H4 (cell line): ENCODE measurements at places on chromosomes 11 and 22. TPM values are rescaled to one million over a fixed set of nuclear protein-coding genes. Genes with fewer than 3 reads are reported as not detected.

OR4D5 gene
- total RNA-seq, result not detected in 2 replicates

DNA sequence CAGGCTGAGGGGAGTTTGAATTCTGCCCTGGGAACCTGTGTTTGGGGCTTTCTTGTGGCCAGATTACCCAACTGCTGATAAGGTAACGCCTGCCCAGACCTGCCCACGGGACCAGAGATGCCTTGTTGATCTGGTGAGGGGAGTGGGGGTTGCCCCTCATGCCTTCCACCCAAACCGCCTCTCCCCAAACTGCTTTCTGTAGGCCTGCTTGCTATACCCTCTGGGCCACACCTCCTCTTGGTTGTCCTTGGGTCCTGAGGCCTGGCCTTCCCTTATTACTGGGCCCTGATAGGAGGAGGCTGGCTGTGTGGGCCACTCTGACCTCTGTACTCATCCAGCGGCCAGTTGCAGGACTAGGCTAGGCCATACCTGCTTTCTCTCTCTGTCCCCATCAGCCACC is 3.4 kb downstream of the P2RY2 start:
- no peak for DNase-seq

DDI1 gene
- not detected in 2 replicates for total RNA-seq

DNA sequence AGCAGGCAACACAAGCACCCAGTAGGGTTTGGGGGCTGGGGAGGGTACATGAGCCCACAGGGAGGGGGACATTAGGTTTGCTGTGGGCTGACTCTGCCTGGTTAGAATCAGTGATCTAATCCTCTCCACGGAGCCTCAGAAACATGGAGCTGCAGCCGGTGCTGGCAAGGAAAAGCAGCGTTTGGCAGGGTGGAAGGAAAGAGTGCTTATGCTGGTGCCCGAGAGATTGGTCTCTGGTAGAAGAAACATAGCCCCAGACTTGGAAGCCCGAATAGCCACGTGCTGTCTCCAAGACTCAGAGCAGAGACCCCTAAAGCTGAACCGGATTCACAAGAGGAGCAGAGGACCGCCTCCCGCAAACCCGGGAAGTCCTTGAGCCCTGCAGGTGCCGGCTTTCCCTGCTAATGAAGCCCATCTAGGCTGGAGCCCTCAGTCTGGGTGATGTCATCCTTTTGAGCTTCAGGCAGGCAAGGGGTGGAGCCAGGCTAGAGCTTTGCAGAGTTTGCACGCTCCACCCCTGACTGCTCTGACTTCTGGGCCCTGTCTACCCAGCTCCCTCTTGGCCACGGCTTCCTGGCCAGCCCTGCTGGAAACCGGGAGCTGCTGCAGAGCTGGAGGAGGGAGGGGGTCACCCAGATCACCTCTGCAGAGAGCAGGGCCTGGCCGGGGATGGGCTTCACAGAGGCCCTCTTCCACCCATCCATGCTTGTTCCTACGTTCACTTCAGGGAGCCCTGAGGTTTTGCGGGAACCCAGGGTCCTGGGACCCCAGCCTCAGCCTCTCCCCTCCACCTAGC is 35.0 kb upstream of the JAM3 start:
- peak; percentile 91 for DNase-seq

- no peak for DNase-seq
Observed at GRCh38 chr11:118049771-118050170, 27.1 kb upstream of the TMPRSS4 start.

DNA sequence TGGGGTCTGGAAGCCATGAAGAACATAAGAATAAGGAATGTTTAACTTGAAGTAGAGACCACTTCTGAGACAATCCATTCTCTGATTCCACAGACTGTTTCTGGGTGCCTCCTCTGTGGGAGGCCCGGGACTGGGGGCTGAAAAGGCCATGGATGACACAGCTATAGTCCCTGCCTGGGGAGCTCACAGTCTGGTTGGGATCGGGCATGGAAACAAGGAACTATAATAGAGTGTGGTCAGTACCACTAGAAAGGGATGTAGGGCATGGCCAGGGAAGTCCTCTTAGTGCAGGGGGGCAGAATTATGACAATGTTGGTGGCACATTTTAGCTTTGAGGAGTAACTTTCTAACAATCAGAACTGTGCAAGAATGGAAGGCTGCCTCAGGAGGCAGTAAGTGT is 9.2 kb upstream of the KCNE3 start:
- DNase-seq, result no peak

USP35 gene
- 1.5 and 1.7 TPM in 2 replicates for total RNA-seq

DNA sequence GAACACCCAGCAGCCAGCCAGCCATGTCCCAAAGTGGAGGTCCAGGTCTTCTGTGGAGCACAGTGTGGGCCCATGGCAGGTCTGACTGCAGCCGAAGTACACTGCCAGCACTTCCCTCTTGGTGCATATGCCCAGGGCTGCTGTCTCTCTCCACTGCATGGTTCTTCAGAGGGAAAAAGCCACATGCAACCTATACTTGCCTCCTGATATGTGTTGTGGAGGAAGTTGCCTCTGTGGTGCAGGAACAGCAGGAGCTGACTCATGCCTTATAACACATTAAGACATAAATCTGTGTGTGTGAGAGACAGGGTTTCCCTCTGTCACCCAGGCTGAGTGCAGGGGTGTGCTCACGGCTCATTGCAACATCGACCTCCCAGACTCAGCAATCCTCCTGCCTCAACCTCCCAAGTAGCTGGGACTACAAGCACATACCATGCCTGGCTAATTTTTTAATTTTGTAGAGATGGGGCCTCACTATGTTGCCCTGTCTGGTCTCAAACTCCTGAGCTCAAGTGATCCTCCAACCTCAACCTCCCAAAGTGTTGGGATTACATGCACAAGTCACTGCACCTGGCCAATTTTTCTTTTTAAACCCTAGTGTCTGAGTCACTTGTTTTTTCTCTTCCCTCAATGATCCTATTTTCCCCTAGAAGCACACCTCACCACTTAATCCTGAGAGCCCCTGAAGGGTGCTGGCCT is 98.8 kb downstream of the MPPED2 start:
- peak; percentile 72 for DNase-seq

- peak; percentile 33 for DNase-seq
Observed at GRCh38 chr22:28029201-28029948, 110.3 kb upstream of the PITPNB start.

TRAF6 gene
- total RNA-seq, result 8.8 and 9.1 TPM in 2 replicates

TTC28 gene
- under 0.01 and 0.23 TPM in 2 replicates for total RNA-seq

DNA sequence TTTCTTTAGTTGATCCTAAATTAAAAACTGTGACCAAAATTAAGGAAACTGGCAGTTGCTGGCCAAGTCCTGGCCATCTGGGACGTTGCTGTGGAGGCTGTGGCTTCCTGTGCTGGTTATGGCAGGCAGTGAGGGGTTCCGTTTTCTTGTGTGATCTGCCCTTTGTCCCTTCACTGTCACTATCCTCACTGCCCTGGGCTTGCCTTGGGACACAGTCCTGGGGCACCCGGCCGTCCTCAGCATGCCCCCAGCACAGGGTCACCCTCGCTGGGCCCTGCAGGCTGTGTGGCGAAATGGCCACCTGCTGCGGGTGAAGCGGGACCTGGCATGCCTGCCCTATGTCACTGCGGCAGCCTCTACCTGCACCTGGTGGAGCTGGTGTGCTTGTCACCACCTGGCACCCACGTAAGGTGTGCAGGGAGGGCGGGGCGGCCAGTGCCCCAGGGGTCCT is 52.5 kb upstream of the SLC22A12 start:
- no peak for DNase-seq

CDC42BPG gene
- total RNA-seq, result 0.02 TPM in 1 of 2 replicates, not detected in the other

DNA sequence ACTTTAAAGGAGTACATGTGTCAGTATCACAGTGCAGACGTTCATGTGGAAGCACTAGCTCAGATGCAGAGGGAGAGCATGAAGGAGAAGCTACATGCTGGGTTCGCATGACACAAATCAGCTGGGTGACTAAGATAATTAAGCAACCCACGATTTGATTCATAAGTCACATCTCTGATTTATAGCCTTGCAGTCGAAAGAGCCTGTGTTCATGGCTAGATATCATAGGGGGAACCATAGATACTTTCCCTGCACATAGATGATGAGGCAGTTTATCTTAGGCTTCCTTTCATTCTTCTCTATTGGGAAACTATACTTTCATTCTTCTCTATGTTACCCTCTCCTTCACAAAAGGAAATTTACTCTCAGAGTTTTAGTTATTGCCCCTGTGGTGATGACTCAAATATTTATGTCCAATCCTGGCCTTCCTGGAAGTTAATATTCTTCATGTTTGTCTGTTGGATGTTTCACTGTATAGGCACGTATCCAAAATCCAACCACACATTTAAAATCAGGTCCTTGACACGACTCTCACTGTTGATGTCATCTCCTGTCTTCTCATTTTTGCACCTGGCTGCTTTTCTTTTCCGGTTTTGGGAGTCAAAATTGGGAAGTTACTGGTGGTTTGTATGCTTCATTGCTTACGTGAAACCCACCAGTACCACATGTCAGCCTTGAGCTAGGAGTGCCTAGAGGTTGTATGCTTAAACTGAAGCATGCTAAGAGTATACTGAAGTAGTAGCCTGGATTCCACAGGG is 56.3 kb upstream of the SLC5A12 start:
- DNase-seq, result peak; percentile 43

NAV2 gene
- total RNA-seq, result 0.76 and 1.8 TPM in 2 replicates

TRIM49D1 gene
- not detected in 2 replicates for total RNA-seq

DNA sequence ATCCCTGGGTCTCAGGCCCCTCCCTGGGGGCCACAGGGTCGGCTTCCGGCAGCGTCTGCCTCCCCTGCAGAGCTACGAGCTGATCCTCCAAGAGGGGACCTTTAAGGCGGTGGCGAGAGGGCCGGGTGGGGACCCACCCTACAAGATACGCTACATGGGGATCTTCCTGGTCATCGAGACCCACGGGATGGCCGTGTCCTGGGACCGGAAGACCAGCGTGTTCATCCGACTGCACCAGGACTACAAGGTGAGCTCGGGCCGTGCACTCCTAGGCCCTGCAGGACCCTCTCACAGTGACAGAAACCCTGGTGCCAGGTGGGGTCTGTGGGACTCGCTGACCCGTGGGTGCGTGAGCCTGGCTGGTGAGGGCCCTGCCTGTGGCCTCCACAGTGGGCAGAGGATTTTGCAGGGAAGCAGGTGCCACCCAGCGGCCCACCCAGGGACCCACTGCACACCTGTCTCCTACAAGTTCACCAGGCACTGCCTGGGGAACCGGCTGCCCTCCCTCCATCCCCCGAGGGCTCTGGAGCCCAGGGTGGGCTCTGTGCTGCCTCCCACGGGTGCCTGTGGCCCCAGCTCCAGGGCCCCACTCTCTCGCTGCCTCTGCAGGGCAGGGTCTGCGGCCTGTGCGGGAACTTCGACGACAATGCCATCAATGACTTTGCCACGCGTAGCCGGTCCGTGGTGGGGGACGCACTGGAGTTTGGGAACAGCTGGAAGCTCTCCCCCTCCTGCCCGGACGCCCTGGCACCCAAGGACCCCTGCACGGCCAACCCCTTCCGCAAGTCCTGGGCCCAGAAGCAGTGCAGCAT is 13.7 kb downstream of the MUC5B start:
- no peak for DNase-seq

MS4A12 gene
- total RNA-seq, result not detected in 2 replicates

DNA sequence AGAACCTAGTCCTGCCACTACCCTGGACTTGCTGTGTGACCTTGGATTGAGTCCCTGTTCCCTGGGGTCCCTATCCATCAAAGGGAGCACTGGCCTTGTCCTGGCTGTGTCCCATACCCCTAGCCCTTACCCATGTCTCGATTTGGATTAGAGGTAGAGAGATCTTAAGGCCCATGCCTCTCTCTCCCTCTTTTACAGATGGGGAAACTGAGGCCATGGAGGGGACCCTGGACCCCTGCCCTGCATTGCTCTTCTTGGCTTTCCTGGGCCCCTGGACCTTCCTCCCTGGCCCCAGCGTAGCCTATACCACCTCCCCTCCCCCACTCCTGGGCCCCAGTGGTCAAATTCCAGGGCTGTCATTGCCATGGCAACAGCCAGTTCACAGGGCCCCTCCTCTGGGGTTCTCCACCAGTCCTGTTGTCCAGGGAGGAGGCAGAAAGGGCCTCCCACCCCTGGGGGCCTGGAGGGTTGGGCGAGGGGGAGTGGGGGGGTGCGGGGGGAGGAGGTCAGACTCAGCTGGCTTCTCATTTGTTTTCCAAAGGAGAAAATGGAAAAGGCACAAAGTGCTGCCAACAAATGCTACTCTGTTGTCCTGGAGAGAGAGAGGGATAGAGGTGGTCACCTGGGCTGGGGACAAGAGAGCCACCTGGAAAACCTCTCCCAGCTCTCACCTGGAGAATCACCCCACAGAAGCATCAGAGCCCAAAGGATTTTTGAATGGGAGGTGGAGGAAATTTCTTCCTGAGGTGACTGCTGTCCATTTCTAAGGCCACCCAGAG is 23.3 kb downstream of the ARHGEF17 start:
- DNase-seq, result no peak
